ENCODE measurements at places on chromosomes 5 and 9. TPM values are rescaled to one million over a fixed set of nuclear protein-coding genes. Genes with fewer than 3 reads are reported as not detected.

DNA sequence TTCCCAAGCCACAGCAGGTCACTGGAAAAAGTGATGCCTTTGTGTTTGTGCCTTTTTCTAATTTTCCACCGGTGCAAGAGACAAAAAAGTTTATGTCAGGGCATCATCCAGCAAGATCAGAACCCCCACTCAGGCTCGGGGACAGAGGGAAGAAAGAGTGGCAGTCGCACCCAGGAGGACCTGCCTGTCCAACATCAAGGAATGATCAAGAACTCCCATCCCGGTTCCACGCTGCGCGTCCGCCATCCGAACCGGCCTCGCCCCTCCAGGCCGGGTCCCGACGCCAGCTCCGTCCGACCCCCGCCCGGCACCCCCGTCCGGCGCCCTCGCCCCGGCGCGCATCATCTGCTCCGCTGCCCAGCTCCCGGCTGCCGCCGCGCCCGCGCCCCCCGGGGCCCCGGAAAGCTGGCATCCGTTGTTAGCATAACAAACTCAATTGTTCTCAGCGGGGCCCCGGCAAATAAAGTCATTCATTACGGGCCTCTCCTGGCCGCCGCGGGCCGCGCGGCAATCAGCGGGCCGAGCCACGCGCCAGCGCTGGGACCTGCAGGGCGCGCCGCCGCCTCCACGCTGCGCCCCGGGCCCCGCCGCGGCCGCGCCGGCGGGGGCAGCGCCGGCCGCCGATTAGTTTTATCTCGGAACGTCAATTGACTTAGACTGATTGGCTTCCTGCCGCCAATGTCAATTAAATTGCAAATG is 48.1 kb downstream of the PAX5 start:
- no peak for DNase-seq

Gene ADRB2
- total RNA-seq: 14.8 TPM

- no peak for DNase-seq
Measured at GRCh38 chr5:54273715-54274114, 36.7 kb downstream of the ARL15 start.

Gene SPATA31D4
- total RNA-seq: not detected

DNA sequence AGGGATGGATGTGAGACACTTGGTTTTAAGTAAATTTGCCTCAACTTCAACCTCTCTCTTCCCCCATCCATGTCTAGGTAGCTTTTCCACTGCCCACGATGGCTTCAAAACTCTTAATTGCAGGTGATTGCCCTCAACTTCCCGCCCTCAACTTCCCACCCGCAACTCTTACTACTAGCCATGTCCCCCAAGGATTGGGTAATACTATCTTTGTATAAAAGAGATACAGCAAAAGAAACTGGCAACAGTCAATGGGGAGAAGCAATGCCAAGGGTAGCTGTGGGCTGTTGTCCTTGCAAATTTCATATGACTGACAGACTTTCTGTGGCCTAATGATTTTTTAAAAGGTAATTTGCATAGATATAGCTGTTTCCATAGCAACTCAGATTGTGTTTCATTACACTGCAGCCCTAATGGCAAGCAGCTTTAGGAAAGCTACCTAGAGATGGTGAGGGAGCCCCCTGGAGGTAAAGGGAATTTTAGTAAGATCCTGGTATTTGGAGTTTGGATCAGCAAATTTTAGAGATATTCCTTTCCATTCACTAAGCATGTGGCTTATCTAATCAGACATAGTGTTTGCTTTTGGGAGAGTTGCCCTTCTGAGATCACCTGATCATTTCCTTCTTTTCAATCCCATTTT is 421.5 kb upstream of the DAP start:
- no peak for DNase-seq

- DNase-seq: no peak
Measured at GRCh38 chr9:118223111-118223510, 518.9 kb downstream of the TLR4 start.

GRCh38 chr9:105150991-105151685 is 93.3 kb upstream of the SLC44A1 start:
- peak; percentile 59 for DNase-seq

Gene ZFP2
- not detected for total RNA-seq
